GF-D8 (cell line): ENCODE measurements at places on chromosomes 3 and 15.
A peak's percentile ranks its signal among the peaks of the same experiment; 100 is the strongest.

GRCh38 chr3:136070953-136071949 lies 105.7 kb downstream of the PPP2R3A start:
- peak; percentile 4 for DNase-seq

- DNase-seq: no peak
Observed at GRCh38 chr15:70469651-70470555, 293.5 kb downstream of the UACA start.

DNA sequence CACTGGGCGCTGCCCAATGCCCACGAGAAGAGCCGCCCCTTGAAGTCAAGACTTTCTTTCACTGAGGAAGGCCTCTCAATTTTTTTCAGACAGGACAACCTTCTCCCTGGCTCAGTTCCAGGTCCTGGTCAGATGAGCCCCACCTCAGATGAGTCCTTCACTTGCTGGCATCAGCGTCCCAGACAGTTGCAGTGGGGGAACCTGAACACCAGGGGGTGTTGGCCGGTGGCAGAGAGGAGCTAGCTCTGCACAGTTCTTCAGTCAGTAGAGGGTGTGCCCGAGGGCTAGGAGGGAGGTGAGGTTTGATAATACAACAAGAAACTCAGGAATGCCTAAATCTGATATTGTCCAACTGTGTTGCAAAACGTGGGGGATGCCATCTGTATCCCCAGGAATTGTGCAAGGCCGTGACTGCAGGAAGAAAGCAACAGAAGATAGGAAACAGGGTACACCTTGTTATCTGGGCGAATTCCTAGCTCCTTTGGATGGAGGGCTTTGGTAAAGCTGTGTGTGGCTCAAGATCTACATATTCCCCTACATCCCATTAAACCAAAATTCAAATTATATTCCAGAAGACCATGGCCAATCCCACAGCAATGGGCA lies 34.3 kb downstream of the CCR3 start:
- DNase-seq: no peak

- no peak for DNase-seq
Observed at GRCh38 chr15:29911705-29912104, 89.4 kb upstream of the TJP1 start.

GRCh38 chr3:64022451-64023186 lies 675 bp downstream of the PSMD6 start:
- no peak for DNase-seq

- no peak for DNase-seq
Observed at GRCh38 chr15:73337187-73337586, 31.6 kb downstream of the HCN4 start.

DNA sequence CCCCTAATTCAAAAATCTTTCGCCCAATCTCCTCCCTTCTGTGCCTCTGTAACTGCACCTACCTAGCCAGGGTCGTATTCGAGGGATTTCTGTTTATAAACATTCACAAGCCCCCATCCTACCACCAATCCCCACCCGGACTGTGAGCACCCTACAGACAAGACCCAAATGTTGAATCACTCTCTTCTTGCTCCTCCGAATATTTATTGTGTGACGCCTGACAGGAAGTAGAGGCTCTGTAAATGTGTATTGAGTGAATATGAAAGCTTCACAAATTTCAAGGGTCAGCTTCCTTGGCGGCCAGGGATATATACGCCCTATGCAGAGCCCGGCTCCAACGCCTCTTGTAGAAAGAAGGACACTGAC lies 1.6 kb downstream of the BDH1 start:
- no peak for DNase-seq

DNA sequence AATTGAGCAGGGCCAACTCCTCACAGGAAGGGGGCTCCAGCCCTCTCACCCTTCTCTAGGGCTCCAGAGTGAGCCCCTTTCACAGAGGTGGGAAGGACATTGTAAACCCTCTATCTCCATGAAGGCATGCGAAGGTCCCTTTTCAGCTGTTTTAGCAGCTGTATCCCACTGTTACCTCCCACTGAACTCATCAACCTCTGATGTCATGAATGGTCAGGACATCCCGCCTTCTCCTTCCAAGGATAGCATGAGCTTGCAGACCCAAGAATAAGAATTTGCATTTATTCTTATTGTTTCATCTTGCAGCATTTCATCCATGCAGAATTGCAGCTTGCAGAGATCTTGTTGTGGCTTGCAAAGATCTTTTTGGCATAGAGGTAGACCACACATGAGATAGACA lies 24.3 kb upstream of the FGD5 start:
- DNase-seq: no peak

DNA sequence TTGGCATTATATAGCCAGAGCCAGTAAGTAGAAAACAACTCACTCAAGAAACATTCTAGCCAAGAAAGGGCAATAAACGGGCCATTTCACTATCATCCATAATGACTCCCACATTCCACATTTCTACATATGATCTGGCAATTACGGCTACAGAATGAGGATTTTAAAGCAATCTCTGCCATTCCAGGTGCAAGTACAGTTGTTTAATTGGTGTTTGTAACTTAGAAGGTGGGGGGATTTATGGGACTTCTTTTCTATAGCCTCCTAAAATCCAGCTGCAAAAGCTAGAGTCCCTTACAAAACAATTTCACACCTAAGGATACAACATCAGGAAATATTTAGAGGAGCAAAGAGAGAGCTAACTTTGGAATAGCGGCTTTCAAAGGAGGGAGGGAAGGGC lies 295.4 kb upstream of the RORA start:
- DNase-seq: no peak
